Stimulated activated effector memory CD8-positive, alpha-beta T cell treated with anti-CD3 and anti-CD28 coated beads, Interleukin-12 subunit alpha, Interleukin-12 subunit beta, amount 100 ng/mL, for 72 hours (primary cell): ENCODE measurements at places on chromosomes 16 and 17.

- DNase-seq, result no peak
These were observed 41.5 kb upstream of the ETV4 start for GRCh38 chr17:43587647-43588046.

DNA sequence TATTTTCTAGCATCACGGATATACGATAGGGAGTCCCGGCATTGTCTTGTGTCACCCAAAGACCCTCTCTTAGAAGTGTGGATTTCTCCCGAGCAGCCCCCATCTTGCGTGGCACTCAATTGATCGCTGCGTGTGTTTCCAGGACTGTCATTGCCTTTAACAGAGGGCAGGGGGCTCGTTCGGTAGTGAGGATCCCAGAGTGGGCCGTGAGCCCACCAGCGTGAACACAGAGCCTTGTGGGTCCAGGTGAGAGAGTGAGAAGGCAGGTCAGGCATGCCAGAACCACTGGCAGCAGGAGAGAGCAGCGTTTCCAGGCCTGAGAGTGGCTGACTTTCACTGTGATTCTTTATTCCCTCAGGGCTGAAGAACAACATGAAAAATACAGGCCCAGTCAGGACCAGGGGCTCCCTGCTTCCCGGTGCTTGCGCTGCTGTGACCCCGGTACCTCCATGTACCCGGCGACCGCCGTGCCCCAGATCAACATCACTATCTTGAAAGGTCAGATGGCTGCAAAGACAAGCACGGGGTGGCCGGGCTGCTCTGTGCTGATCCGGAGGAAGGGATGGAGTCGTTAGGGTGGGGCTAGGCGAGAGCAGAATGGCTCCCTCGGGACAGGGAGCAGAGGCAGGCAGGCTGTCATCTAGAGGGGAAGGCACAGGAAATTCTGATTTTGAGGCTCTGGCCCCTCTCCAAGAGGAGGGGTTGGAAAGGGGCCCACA, 22.4 kb downstream of the C1QTNF1 start:
- DNase-seq, result no peak

DNA sequence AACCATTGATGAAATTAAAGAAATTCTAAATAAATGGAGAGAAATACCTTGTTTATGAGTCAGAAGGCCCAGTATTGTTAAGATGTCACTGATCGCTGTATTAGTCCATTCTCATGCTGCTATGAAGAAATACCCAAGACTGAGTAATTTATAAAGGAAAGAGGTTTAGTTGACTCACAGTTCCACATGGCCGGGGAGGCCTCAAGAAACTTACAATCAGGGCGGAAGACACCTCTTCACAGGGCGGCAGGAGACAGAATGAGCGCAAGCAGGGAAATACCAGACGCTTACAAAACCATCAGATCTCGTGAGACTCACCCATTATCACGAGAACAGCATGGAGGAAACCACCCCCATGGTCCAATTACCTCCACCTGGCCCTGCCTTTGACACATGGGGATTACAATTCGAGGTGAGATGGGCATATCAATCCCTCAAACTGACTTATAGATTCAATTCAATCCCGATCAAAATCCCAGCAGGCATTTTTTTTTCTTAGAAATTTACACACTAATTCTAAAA, 157.2 kb downstream of the ENGASE start:
- DNase-seq, result no peak

- DNase-seq, result no peak
These were observed 792 bp downstream of the SECTM1 start for GRCh38 chr17:82332669-82333278.

GRCh38 chr16:10868596-10869469, 8.2 kb upstream of the CIITA start:
- DNase-seq, result no peak

DNA sequence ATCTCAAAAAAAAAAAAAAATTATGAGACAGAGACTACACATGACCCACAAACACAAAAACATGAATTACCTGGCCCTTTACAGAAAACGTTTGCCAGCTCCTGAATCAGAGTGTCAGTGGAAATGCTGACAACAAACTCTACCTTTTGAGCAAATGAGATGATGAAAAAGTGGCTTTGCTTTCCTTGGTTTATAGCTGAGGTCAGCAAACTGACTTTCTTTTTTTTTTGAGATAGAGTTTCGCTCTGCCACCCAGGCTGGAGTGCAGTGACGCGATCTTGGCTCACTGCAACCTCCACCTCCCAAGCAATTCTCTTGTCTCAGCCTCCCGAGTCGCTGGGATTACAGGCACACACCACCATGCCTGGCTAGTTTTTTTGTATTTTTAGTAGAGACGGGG, 46.3 kb downstream of the ZCCHC14 start:
- no peak for DNase-seq
